Fibroblast of skin of back (primary cell): ENCODE measurements at places on chromosomes 7 and 10.
A peak's percentile ranks its signal among the peaks of the same experiment; 100 is the strongest.

GRCh38 chr7:22733761-22734160, 6.8 kb downstream of the IL6 start:
- no peak for DNase-seq

DNA sequence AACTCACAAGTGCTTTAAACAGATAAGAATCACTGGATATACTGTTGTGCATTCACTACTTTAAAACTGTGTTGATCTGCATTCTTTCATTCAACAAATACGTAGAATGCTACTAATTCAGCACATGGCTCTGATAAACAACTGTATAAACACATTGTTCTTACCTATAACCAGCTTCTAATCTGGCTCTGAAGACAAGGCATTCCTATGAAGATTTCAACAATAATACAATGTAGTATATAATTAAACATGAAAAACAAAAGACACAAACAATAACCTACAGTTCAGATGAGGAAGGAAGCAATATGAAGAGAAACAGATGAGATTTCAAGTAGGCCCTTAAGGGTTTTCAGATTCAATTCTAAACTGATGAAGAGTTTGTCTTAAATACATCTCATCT, 31.1 kb upstream of the ANLN start:
- no peak for DNase-seq

DNA sequence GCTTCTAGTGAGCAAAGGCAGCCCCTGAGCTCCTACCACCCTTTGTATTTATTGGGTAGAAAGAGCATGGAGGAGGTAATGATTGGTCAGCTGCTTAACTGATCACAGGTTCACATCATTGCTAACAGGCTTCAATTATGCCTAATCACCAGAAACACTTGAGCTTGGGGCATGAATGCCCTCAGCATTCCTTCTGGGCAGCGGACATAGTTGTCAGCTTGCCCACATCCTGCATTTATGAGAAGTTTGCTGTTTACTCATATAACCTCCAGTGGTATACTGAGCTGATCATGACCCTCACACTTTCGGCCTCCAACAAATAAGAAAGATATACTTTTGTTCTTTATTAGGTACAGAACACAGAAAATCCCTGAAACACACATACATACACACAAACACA, 140.3 kb upstream of the ODAD2 start:
- peak; percentile 15 for DNase-seq

GRCh38 chr10:80518807-80519360, 18.8 kb upstream of the SH2D4B start:
- DNase-seq: no peak

GRCh38 chr7:20030915-20031362, 186.2 kb downstream of the MACC1 start:
- DNase-seq: peak; percentile 51

DNA sequence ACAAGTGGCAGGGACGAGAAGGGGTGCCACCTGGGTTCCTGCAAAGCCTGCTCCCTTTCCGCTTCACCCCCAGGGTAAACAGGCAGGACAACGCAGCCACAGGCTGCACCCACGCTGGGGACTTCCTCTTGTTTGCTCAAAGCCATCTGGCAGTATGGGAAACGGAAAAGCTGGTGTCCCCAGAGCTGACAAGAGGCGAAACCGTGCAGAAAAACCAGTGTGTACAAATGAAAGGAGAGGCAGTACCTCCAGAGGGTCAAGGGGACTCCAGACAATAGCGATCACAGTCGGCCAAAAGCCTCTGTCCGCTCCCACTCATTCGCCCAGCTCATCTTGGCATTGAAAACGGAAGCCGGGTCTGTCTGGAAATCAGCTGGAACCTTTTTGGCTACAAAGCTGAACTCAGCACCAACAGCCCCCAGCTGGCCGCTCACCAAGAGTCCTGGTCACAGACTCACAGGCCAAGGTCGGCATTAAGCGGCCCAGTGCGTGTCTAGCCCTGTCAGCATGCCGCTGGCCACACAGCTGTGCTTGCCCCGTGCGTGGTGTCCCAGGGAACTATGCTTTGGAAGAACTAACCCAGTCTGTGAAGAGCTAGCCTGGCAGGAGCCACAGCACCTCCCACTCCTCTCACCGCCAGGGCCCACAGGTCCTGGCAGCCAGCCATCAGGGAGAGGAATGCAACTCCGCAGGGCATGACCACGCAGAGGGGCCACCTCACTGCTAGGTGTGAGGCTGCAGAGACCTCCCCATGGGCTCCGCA, 10.4 kb downstream of the TNS3 start:
- DNase-seq: peak; percentile 70

GRCh38 chr7:55415173-55415778, 50.1 kb downstream of the LANCL2 start:
- DNase-seq: peak; percentile 74
